ENCODE measurements at places on chromosomes 3 and 15. TPM values are rescaled to one million over a fixed set of nuclear protein-coding genes. Genes with fewer than 3 reads are reported as not detected.
A peak's percentile ranks its signal among the peaks of the same experiment; 100 is the strongest.

- DNase-seq = no peak
These were observed 43.8 kb upstream of the SLC25A26 start for GRCh38 chr3:66177026-66177425.

DNA sequence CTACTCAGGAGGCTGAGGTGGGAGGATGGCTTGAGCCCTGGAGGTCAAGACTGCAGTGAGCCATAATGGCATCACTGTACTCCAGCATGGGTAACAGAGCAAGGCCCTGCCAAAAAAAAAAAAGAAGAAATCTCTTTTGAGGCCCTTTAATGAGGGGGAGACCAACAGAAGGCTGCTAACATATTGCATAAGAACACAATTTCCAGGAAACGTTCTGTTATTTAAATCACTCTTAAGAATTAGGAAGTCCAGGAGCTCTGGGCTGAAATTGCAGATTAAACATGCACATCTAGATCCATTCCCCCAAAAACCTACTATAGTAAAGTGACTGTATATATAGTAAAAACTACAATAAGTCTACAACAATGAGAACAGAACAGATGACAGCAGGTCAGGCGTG lies 16.1 kb upstream of the BLM start:
- DNase-seq = no peak

- DNase-seq = no peak
These were observed 78.6 kb downstream of the TRIM42 start for GRCh38 chr3:140756240-140757016.

GRCh38 chr3:194129581-194130133 lies 6.3 kb upstream of the HES1 start:
- no peak for DNase-seq

- DNase-seq = no peak
These were observed 474.4 kb upstream of the AGTR1 start for GRCh38 chr3:148223266-148223665.

GRCh38 chr3:186079925-186080324 lies 29.0 kb downstream of the ETV5 start:
- DNase-seq = no peak

GRCh38 chr15:56272454-56272853 lies 28.8 kb upstream of the RFX7 start:
- no peak for DNase-seq

GRCh38 chr15:101023501-101024072 lies 104.4 kb downstream of the LRRK1 start:
- no peak for DNase-seq

DNA sequence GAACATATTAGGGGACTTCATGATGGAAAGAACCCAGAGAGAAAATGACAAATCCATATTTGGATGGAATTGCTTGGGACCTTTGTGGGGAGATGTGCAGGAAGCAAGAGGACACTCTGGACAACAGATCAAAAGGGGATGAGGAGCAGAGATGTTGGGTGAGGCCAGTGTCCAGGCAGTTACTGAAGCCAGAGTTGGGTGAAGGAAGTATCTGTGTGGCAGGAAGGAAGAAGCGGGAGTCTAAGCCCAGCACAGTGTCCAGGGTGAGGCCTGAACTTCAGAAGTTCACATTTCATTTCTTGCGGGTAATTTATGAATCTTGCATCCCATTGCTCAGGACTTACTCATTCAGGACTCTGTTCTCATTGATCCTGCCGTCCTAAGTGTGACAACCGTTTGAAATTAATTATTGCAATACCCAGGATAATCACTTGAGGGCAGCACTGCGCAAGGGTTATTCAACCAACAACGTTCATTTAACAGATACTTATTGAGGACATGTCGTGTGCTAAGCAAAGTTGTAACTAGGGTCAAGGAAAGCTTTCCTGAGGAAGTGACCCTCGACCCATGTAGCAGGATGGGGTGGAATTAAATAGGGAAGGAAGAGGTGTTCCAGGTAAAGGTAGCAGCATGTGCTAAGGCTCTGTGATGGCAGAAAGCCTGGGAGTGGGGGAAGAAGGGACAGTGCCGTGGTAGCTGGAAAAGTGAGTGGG lies 61.3 kb upstream of the CMTM8 start:
- peak; percentile 37 for DNase-seq

DNA sequence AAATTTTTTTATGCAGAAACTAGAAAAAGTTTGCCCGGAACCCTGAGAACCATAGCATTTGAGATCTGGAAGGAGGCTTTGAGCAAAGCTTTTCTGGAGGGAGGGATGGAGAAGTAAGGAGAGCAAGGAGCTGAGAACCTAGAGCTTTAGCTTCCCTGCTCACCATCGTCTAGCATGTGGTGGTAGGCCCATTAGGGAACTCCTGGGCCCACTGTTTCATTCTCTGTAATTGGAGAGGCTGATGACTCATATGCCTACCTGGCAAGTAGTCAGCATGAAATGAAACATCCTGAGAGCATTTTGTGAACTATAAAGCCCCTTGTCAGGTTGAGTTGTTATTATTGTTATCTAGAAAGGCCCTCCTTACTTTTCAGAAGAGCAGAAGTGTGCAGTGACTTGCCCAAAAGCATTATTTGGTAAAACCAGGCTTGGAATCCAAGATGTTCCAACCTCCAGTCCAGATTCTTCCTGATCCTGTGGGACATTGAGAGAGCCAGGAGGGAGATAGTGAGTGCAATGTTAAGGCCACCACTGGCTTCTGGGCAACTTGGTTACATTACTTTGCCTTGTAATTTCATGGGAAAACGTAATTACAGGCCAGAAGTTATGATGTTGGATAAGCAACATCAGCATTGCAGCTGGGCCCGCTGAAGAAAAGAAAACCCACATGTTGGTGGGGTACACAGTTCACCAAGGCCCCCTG lies 104.5 kb upstream of the BFSP2 start:
- DNase-seq = no peak

GRCh38 chr15:63212050-63213004 lies 22.9 kb downstream of the RAB8B start:
- DNase-seq = peak; percentile 49

GRCh38 chr3:126968391-126969390 lies 14.2 kb upstream of the PLXNA1 start:
- DNase-seq = no peak

LRRC57 gene
- total RNA-seq = 21.8 TPM

AMIGO3 gene
- total RNA-seq = 12.4 TPM

CFAP100 gene
- total RNA-seq = not detected

ARHGEF26 gene
- total RNA-seq = 15.4 TPM

CALML4 gene
- 4.5 TPM for total RNA-seq

ABHD6 gene
- 13.2 TPM for total RNA-seq

ITIH1 gene
- not detected for total RNA-seq

CLDN1 gene
- total RNA-seq = 8.8 TPM

Measured in prostate gland (tissue), 2 donors.